ENCODE measurements at places on chromosomes 1 and 21. TPM values are rescaled to one million over a fixed set of nuclear protein-coding genes. Genes with fewer than 3 reads are reported as not detected.

DNA sequence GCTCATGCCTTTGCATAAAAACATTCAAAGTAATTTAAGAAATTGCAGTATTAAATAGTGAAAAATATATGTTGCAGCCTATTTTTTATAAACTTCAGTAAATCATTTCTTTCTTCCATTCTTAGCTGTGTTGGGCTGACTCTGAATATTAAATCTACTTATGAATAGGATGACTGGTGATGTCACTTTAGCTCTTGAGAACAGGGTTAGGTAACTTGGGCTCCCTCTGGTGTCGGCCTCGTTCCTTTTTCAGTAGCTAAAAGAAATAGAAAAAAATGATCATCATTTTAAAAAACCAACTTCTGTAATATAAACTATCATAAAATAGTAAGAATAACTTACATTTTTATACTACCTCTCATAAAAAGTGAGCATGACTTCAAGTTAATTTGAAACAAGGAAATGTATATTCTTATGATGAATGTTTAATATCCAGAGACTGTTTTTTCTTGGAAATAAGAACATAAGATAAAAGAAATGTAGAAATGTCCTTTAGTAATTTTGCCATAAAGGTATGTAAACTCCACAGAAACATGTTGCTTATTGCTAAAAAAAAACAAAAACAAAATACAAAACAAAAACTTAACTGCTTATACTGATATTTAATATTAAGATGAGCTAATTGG, 26.8 kb upstream of the NCAM2 start:
- H3K27me3 ChIP-seq: no peaks in the 10 kb centered on the region
- DNase-seq: no peak
- no peak overlapping the region for H3K4me3 ChIP-seq
- H3K4me1 ChIP-seq: no peaks in the 10 kb centered on the region

- H3K27me3 ChIP-seq: no peaks in the 10 kb centered on the region
- no peak for DNase-seq
- H3K36me3 ChIP-seq: no peaks in the 10 kb centered on the region
- H3K4me1 ChIP-seq: peaks cover 2% of the 10 kb centered on the region
Observed at GRCh38 chr1:115647919-115648650, 6.3 kb downstream of the VANGL1 start.

GRCh38 chr1:83964153-83964552, 34.8 kb downstream of the TTLL7 start:
- DNase-seq: no peak
- no peaks in the 10 kb centered on the region for H3K4me1 ChIP-seq
- no peaks in the 10 kb centered on the region for H3K36me3 ChIP-seq

Gene NBPF14
- total RNA-seq: 32.7 TPM

GRCh38 chr1:213683529-213683928, 304.2 kb upstream of the PROX1 start:
- H3K4me1 ChIP-seq: no peaks in the 10 kb centered on the region
- H3K36me3 ChIP-seq: no peaks in the 10 kb centered on the region
- H3K4me3 ChIP-seq: no peak overlapping the region
- DNase-seq: no peak
- no peak overlapping the region for H3K27ac ChIP-seq

Gene TCHH
- total RNA-seq: 0.05 TPM

Gene KCNK2
- not detected for total RNA-seq
